Endodermal cell (in vitro differentiated cells): ENCODE measurements at places on chromosomes 4 and X.

- DNase-seq: no peak
Observed at GRCh38 chrX:73615022-73615421, 52.0 kb downstream of the CHIC1 start.

- no peak for DNase-seq
Observed at GRCh38 chr4:140781596-140781995, 25.4 kb upstream of the TBC1D9 start.

DNA sequence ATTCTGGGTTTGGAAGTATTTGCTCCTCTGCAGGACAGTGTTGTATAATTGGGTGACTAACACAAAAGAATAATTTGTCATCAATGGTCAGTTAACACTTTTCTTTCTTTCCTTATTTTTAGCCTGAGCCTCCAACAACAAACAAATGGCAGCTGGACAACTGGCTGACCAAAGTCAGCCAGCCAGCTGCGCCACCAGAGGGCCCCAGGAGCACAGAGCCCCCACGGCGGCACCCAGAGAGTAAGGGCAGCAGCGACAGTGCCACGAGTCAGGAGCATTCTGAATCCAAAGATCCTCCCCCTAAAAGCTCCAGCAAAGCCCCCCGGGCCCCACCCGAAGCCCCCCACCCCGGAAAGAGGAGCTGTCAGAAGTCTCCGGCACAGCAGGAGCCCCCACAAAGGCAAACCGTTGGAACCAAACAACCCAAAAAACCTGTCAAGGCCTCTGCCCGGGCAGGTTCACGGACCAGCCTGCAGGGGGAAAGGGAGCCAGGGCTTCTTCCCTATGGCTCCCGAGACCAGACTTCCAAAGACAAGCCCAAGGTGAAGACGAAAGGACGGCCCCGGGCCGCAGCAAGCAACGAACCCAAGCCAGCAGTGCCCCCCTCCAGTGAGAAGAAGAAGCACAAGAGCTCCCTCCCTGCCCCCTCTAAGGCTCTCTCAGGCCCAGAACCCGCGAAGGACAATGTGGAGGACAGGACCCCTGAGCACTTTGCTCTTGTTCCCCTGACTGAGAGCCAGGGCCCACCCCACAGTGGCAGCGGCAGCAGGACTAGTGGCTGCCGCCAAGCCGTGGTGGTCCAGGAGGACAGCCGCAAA lies 106.0 kb downstream of the KLHL8 start:
- peak; percentile 83 for DNase-seq

GRCh38 chr4:62018537-62018936 lies 818.4 kb downstream of the ADGRL3 start:
- peak; percentile 52 for DNase-seq

- no peak for DNase-seq
Observed at GRCh38 chrX:97482666-97483300, 599.1 kb downstream of the RPA4 start.

DNA sequence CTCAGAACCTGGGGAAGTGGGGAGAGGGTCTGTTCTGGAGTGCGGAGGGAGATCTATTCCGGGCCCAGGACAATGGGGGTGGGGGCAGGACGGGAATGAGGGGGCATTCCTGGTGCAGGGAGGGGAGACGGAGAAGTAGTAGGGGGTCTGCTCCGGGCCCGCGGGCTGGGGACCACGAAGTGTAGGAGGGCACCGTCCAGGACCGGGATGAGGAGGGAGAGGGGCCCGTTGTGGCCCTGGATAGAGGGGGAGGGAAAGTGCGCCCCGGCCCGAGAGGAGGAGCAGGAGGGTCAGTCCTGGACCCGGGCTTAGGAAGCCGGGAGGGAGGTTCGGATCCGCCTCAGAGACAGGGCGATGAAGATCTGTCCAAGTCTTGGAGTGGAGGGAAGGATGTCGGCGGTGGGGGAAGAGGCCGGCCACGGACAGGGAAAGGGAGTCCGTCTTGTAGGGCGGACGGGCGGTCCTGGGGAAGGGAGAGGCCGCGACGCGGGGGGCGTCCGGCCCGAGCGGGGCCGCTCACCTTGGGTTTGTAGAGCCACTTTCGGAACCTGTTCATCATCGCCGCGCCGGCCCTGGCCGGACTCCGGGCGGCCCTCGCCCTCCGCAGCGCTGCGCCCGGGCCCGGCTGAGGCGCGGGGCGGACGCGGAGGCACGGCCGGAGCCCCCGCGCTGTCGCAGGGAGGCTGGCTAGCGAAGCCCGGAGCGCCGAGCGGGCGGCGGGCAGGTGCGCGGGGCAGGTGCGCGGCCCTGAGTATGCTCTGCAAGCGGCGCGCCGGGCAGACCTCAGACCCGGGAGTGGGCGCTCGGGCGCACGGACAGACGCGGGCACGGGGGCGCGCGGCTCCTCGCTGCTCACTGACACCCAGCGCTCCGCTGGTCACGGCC lies at the start of gene ZFYVE28:
Gene ZFYVE28 (minus strand): TSS at position 881 of the 885 bp plus-strand sequence. CDS start 322 bp downstream, at position 559.
- DNase-seq: peak; percentile 75

DNA sequence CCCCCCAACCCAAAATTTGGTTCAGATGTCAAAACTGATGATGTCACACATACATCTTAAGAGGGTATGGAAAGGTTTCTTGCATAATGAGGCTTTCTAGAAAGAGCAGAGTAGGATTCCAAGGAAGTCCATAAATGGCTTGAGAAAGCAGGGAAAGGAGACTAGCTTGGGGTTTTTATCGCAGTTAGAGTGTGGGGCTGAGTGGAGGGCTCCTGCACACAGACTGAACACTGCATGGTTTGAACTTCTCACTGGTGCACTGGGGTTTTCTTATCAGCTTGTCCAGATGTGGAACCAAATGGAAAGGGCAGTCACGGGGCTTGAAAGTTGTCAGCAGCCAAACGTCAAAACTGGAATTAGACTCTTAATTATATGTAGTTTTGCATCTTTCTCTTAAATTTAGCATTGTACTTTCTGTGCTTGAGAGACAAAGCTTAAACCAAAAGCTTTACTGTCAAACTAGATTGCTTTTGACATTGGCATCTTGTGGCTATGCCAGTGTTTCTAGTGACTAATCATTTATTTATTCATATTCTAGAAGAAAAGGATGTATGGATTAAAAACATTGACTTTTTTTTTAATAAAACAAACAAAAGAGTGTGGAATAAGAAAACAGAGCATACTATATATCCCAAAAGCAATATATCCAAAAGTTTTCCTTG lies 78.3 kb upstream of the STIM2 start:
- no peak for DNase-seq

DNA sequence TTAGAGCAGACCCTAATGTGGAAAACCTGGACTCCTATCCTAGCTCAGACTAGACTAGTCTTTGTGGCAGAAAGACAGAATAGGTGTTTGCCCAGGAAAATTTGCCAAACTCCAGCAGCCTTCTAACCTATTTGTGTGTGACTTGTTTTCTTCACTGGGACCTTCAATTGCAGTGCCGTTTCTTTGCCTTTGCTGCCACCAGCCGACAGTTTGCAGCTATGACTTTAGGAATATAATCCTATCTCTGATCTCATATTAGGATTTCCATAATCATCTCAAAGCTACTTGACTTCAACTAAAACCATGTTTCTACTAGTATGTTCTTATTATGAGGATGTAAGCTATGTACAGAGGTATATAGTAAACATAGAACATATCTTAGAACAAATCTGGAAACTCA lies 60.2 kb upstream of the PGAM4 start:
- peak; percentile 58 for DNase-seq

DNA sequence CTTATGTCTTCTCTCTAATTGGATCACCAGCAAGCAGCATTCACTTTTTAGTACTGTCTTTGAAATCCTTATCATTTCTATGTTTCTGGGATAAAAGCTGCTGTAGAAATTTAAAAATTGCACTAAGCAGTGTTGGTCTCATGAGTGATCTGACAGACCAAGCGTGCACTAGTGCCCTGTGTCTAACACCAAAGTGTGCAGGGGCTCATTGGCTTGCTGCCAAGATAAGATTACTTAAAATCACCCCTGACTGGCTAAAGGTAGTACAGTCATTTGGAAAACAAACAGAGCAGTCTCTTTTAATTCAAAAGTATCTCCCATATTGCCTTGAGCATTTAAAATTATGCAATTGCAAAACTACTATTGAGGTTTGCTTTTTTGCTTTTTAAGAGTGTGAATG lies 304.6 kb downstream of the ARAP2 start:
- DNase-seq: no peak

GRCh38 chr4:118353534-118354030 lies 779 bp upstream of the PRSS12 start:
- DNase-seq: peak; percentile 55

- DNase-seq: no peak
Observed at GRCh38 chrX:11954176-11954575, 184.1 kb upstream of the FRMPD4 start.

- no peak for DNase-seq
Observed at GRCh38 chr4:154441982-154442381, 49.6 kb downstream of the DCHS2 start.

DNA sequence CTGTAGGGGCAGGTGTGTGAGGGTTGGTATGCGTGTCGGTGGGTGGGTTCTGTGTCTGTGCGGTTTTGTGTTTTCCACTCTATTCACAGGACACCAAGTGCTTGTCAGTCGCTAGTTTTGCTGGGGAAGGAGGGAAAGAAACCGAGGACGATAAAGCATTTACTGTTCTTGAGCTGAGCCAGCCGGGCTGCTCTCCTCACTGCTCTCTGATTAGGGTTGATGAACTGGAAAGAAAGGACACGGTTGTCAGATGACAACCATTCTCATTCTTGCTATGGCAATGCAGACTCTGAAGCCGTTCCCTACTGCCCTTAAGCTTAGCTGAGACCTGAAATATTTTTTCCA lies 832 bp downstream of the EGFL6 start:
- DNase-seq: no peak

DNA sequence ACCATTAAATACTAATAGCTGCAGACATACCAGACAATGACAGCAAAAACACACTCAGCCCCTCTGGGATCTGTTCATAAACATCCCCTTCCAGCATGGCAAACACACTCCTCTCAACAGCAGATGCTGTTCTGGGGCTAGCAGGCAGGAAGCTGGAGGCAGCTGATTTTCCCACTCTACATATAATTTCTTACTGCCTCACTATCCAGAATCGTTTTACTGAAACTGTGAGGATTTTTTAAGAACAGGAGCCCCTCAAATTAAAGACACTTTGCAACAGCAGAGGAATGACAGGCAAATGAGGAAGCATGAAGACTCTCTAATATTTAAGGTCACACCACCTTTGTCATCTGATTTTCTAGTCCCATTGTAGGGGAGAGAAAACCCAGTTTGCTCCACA lies 2.2 kb downstream of the MAPK10 start:
- no peak for DNase-seq

- no peak for DNase-seq
Observed at GRCh38 chrX:120238933-120239332, 11.7 kb upstream of the ZBTB33 start.

DNA sequence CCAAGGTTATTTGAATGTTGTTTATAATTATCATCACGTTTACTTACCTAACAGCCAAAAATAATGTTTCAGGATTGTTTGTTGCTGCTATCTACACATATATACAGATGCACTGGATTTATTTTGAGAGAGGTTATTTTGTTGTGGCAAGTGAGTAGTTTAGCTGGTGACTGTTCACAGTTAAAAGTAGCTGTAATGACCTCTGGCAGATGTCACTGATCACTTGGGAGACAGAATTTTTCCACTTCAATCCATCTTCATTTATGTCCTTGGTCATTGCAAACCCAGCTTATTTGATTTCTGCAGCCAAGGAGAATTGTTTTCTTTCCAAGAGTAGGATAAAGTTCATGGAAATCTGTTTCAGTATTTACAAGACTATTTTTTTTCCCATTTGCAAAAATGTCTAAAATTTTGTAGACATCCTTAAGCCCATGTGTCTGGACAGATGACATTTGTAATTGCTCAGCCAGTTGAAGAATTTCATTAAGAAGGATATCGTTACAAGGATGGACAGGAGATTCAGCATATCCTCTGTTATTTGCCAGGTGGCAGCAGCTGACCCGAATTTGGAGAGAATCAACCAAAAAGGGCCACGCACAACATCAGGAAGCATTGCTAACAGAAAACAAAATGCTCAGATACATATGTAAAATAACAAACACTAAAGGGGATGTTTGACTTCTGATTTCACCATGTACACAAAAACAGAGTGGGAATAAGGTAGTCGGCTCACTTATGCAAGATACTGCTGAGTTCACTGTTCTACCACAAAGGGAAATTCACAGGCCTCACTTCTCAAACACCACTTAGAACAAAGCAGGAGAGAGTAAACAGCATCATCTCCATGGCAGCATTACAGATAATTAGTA lies 64.5 kb downstream of the GPRIN3 start:
- DNase-seq: no peak

DNA sequence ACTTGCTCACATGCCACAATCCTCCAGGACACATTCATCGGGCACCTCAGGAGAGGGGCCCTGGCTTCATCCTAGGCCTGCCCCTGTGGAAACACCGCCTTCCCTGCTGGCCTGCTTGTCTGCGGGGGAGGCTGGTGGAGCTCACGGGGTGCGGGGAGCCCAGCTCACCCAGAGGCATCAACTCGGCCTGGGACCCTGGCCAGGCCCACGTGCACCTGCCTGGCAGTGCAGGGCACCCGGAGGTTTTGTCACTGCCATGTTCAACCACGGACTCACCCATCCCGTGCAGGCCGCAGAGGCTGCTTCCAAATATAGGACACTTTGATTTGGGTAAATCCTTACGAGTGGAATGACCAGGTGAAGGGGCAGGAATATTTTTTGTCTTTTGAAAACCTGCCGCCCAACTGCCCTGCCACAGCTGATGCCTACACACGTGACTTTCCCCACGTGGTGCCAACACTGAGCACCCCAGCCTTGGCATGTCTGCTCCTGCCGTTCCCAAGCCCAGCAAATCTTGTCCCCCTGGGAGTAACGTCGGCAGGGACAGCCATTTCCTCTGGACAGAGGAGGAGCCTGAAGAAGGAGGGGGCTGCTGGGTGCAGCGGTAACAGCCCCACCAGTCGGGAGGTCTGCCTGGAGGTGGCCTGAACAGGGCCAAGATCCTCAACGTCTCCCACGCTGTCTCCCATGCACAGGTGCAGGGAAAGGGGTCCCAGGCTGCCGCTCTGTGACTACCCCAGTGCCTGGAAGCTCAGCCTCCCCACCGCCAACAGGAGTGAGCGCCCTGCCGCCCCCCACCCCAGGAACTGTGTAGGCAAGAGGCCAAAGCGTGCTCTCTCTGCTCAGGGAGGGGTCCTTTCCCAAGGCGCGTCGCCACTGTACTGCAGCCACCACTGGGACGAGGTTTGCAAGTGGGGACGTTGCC lies 8.5 kb downstream of the MXD4 start:
- DNase-seq: no peak

DNA sequence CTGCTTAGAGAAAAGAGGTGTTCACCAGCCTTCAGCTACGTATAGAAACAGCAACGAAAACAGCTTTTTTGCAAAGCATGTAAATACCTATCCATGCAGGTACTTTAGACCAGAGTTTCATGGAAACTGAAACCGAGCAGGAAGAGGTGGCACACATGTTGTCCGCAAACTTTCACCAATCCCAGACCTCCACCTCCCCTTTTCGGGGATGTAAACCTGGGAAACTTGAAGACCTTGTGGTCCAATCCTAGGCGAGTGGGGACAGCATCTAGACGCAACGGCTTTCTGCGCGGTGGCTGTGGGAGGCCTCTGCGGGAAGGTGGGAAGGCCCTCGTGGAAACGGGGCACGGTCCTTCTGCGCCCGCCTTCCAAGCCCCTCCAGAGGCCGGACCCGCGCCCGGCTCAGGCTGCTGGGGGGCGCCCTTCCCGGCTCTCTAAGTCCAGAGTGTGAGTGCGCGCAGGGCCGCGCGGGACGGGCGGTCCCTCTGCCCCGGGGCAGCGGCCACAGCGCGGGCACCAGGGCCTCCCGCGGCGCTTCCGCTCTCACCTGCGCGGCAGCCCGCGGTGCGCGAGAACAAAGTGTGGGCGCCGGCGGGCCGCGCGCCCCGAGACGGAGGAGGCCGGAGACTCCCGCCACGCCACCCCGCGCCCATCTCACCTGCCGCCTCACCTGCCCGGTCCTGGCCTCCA lies 830 bp upstream of the SHROOM2 start:
- no peak for DNase-seq
